Astrocyte of the hippocampus (primary cell): ENCODE measurements at places on chromosomes 4 and X.

GRCh38 chrX:35664833-35665232 is 133.3 kb upstream of the MAGEB16 start:
- no peak for DNase-seq

DNA sequence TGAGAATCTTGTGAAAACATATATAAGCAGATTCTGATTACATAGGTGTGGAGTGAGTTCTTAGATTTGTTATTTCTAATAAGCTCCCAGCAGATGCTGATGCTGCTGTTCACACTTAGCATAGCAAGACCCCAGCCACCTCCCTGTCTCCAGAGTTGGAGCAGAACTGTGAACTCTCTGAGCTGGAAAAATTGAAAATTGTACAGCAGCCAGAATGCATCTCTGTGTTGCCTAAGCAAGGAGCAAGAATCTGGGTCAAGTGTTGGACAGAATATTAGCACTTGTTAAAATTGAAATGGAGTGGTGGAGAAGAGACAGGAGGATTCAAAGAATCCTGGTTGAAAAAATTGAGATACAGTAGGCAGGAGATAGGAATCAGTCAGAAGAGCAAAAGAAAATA is 146.6 kb upstream of the FAM47C start:
- no peak for DNase-seq

GRCh38 chr4:141020801-141021261 is 112.4 kb downstream of the RNF150 start:
- peak; percentile 78 for DNase-seq

DNA sequence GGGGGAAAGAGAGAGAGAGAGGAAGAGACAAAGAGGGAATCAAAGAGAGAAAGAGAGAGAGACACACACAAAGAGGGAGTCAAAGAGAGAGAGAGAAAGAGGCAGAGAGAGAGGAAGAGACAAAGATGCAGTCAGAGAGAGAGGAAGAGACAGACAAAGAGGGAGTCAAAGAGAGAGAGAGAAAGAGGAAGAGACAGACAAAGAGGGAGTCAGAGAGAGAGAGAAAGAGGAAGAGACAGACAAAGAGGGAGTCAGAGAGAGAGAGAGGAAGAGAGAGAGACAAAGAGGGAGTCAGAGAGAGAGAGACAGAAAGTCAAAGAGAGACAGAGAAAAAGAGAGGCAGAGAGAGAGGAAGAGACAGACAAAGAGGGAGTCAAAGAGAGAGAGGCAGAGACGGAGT is 45.5 kb downstream of the MAGEA9 start:
- no peak for DNase-seq

DNA sequence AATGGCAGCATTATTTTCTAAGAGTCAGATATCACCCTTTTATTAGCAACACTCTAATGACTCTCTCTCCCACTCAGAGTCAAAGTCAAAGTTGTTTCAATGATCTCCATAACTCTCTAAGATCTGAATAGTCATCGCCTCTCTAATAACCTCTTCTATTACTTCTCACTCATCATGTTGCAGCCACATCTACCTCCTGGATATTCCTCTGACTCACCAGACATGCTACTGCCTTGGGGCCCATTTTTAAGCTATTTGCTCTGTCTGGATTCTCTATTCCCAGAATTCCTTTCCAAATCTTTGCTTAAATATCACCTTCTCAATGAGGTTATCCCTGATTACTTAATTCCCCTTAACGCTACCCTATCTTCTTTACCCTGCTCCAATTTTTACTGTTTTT is 391.8 kb upstream of the MAGEB16 start:
- no peak for DNase-seq

GRCh38 chrX:143429811-143430210 is 87.5 kb downstream of the SPANXN3 start:
- no peak for DNase-seq

DNA sequence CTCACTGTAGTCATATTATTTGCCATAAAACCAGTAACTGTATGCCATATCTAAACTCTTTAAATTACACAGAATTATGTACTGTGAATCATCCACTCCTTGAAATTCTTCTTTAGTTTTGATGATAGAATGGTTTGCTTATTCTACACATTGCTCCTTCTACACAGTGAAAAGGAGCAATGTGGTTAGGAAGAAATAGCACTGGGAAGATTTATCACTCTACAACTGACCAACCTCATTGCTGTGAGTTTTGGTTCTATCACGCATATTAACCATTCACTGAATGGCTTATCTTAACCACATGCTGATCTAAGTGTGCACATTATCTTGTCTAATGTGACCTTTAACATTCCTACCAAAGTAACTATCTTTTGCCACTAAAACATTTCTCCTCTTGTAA is 415.7 kb upstream of the NDST4 start:
- peak; percentile 3 for DNase-seq

- DNase-seq: no peak
Observed at GRCh38 chr4:184046148-184046547, 141.0 kb downstream of the STOX2 start.

DNA sequence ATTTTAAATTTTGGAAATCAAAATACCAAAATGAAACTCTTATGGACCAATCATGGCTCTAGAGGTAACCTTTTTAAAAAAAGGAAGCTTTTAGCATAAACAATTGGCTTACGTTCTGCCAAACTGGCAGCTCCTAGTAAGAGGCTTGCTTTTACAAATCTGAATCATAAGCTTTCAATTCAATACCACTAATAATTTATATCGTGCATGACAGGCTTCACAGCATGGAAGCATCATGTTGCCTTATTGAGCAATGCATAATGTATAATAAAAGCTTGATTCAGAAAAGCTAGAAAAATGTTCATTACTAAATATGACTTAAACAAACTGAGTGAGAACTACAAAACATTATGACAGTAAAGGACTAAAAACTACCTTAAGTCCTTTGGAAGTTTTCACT is 280.9 kb downstream of the IQCM start:
- no peak for DNase-seq

GRCh38 chr4:1192493-1193205 is 20.3 kb upstream of the SPON2 start:
- no peak for DNase-seq

DNA sequence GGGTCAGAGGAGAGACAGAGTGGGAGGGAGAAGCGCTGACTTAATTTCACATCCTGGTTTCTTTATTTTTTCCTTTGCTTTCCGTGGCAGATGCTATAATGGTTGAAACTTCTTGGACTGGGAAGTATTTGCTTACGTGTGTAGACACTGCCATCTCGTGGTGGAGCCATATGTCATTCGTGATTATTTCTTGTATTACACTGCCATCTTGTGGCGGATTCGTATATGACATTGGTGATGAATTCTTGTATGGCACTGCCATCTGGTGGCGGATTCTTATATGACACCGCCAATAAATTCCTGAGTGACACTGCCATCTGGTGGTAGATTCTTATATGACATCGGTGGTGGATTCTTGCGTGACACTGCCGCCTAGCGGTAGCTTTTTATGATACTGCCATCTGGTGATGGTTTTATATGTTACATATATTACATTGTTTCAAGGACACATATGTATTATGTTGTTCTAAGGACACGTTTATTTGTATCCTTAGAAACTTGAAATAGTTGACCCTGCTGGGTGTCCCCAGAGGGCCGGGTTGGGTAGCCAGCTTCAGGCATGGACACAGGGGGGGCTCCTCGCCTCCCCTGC is 37.3 kb upstream of the CLCN4 start:
- DNase-seq: peak; percentile 84

DNA sequence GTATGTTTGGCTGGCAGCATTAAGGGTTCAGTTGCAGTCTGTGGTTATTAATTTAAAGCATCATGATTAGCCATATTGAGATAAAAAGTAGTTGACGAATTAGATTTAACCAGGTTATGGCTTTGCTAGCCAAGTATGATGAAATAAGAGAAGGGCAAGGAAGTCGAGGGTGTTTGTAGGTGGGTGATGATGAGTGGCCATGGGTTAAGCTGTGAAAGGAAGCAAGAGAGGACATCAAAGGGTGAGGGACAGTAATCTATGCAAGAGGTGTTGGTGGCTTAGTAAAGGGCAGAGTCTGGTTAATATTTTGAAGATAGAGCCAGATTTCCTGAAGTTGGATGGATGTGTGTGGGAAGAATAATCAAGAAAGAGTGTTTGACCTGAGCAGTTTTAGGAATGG is 44.5 kb downstream of the STIM2 start:
- DNase-seq: no peak

GRCh38 chr4:169810325-169811323 is 52.9 kb upstream of the HPF1 start:
- peak; percentile 84 for DNase-seq

GRCh38 chr4:15690020-15690809 is 8.6 kb downstream of the FAM200B start:
- DNase-seq: peak; percentile 93

DNA sequence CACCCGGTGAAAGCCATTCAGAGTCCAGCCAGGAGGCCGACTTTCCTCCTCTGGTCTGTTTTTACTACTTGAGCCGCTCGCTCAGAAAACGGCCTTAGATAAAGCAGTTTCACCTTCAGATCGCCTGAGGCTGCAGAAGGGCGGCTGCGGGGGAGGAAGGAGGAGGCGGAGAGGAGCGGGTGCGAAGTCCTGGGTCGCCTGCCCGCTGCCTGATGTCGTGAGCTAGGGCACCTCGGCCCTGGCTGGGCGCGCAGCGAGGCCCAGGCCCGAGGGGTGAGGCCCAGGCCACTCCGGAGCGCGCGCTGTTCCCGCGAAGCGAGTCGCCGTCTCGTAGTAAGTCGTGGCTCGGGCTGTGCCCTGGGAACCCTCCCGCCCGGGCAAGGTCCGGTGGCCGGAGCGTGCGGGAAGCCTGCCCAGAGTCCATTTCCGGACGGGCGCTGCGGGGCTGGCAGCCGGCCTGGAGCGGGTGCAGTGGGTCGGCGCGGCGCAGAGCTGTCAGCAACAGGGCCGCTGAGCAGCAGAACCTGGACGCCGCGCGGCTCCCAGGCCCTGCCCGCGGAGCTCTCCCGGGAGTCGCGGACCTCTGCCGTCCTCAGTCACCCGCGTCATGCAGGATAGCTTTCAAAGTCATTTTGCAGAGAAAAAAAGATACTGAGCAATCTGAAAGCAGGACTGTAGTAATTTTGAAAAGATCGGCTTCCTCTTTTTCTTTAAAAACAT is 18.6 kb downstream of the TRIM2 start:
- peak; percentile 76 for DNase-seq

DNA sequence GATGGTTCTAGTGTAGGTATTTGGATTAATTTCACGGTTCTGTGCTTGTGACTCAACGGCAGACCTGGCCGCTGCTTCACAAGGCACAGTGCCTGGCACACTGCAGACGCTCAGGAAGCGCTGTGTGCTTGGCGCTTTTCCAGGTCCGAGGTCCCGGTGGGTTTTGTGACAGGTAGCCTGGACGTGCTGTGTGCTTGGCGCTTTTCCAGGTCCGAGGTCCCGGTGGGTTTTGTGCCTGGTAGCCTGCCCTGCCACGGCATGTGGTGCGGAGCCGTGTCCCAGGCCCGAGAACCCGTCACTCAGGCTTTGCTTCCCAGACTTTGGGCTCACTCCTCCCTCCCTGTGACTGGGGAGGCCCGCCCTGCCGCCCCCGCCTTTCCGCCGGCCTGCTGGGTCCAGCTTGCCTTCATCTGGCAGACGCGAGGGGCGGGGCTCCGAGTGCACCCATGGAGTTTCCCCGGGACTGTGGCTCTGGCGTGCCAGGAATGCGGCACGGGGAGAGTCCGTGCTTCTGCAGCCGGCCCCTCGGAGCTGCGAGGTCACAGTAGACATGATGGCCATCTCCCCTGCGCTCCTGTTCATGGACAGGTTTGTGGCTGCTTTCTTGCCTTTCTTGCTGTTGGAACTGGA is 44.2 kb downstream of the TBC1D14 start:
- peak; percentile 72 for DNase-seq

GRCh38 chrX:17846045-17846444 is 15.1 kb downstream of the RAI2 start:
- DNase-seq: no peak

- peak; percentile 49 for DNase-seq
Observed at GRCh38 chrX:101078716-101079598, at the start of gene TMEM35A. Gene TMEM35A (plus strand): TSS chrX:101078879. CDS start chrX:101079003, 124 bp downstream.

DNA sequence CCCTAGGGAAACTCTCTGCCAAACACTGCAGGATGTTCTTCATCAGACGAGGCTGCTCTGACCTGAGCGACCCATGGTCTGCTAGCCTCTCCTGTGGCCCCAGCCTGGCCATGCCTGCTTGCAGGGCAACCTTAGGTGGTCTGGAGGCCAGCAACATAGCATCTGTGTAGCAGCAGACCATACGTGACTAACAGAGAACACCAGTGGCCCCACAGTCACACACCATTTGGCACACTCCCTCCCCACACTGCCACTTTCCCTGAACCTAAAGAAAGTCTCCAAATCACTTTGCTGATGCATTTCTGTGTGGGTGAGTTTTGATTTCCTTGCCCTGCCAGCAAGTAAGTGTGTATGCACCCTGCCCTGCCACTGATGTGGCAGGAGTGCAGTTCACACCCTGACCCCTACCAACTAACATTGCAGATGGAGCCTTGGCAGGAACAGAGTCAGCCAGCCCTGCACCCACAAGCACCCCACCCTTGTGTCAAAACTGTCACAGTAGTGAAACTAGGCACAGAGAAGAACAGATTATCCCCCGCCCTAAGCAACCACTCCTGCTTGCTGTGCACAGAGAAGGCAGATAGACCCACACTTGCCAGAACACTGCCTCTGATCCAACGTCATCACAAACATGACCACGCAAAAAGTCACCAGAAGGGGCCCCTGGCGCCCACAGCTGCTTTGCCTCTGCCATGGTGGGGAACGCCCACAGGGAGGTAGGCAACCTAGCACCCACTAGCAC is 249.1 kb downstream of the SPIN4 start:
- no peak for DNase-seq

- no peak for DNase-seq
Observed at GRCh38 chr4:181173046-181173445, 1070.2 kb upstream of the TENM3 start.

- DNase-seq: peak; percentile 21
Observed at GRCh38 chr4:139460565-139460964, 6.6 kb downstream of the RAB33B start.

DNA sequence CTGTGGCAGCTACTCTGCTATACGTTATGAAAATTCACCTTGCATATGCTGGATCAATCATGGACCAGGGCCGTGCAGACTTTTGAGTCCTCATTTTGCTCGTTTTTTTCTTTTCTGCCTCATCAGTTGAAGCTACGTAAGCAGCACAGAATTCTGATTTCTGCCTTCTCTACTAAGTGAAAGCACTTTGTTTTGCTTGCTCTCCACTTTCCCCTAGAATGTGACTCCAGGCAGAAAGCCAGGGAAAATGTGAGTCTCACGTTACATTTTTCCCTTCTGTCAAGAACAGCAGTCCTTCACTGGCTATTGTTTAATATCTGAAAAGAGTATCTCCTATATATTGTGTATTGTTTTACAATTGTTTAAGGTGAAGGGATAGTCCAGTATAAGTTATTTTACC is 1840.1 kb downstream of the PCDH7 start:
- DNase-seq: peak; percentile 65

- no peak for DNase-seq
Observed at GRCh38 chr4:134126955-134127354, 74.6 kb downstream of the PABPC4L start.

DNA sequence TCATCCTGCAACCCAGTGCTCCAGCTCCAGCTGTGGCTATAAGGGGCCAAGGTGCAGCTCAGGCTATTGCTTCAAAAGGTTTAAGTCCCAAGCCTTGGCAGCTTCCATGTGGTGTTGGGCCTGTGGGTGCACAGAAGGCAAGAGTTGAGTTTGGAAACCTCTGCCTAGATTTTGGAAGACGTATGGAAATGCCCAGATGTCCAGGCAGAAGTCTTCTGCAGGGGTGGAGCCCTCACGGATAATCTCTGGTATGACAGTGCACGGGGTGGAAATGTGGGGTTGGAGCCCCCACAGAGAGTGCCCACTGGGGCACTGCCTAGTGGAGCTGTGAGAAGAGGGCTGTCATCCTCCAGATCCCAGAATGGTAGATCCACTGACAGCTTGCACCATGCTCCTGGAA is 44.5 kb downstream of the CYTL1 start:
- DNase-seq: no peak

GRCh38 chr4:121411151-121411744 is 30.4 kb upstream of the QRFPR start:
- DNase-seq: no peak
